ENCODE measurements at places on chromosomes 6 and 20.
A peak's percentile ranks its signal among the peaks of the same experiment; 100 is the strongest.

DNA sequence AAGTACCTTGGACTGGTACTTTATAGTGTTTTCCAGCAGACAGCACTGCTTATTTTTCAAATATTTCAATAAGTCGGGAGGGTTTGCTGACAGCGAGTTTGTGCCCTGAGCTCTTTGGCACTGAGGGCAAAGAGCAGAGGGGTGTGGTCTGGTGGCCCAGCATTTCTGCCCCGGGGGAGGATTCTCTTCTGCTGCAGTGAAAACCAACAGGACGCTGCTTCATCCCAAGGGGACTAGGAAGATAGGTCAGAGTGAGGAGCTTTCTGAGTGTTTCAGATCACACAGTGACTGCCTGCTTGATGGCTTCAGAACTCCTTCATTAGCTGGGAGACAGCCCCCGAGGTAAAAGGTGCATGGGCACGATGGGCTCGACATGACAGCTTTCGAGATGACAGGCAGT lies 8.6 kb downstream of the ULBP2 start:
- DNase-seq = no peak

GRCh38 chr20:34385464-34385863 lies 22.4 kb downstream of the ITCH start:
- DNase-seq = no peak

DNA sequence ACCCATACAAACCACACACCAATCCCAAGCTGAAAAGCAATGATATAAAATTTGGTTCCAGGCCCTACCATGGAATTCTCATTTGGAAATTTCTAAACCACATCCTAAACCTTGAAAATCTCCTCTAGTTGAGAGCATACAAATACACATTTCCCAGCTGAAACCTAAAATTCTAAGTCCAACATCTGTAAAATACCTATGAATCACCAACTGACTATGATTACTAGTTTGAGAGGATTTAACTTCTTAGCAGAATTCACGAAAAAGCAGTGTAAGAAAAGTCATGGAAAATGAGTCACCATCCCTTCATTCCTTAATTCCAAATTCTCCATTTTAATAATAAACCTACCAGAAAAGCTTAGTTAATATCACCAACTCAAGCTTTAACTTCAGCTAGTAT lies 15.4 kb downstream of the RANBP9 start:
- DNase-seq = peak; percentile 6

- DNase-seq = no peak
These were observed 43.5 kb downstream of the TTI1 start for GRCh38 chr20:37989601-37990295.

- DNase-seq = no peak
These were observed 43.8 kb downstream of the ISM1 start for GRCh38 chr20:13264907-13265306.

DNA sequence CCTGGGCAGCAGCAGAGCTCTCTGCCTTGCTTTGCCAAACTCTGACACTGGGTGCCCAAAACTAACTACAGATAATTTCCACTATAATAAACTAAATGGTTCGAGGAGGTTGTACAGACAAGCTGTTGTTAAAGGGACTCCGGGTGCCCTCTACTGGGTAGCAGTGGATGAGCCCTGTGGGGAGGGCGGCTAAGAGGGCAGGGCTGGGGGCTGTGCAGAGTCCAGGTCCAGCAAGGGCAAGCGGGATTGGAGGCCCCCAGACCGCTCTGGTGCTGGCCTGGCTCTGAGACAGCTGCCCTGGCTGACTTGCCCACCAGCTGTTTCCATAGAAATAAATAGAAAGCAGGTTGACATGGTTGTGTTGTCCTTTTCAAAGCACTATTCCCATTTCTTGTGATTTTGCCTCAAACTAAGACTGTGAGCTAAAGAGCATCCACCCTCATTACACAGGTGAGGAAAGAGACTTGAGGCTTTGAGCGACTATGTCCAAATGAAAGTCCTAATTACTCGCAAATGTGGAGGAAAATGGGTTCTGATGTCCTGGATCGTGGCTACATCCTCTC lies 167.6 kb upstream of the CST7 start:
- DNase-seq = peak; percentile 46

- DNase-seq = peak; percentile 25
These were observed 26.7 kb downstream of the GPX6 start for GRCh38 chr6:28488916-28489365.

- no peak for DNase-seq
These were observed 8.5 kb upstream of the RAET1E start for GRCh38 chr6:149906405-149906804.

GRCh38 chr20:5751856-5752255 lies 1.7 kb downstream of the SHLD1 start:
- no peak for DNase-seq

DNA sequence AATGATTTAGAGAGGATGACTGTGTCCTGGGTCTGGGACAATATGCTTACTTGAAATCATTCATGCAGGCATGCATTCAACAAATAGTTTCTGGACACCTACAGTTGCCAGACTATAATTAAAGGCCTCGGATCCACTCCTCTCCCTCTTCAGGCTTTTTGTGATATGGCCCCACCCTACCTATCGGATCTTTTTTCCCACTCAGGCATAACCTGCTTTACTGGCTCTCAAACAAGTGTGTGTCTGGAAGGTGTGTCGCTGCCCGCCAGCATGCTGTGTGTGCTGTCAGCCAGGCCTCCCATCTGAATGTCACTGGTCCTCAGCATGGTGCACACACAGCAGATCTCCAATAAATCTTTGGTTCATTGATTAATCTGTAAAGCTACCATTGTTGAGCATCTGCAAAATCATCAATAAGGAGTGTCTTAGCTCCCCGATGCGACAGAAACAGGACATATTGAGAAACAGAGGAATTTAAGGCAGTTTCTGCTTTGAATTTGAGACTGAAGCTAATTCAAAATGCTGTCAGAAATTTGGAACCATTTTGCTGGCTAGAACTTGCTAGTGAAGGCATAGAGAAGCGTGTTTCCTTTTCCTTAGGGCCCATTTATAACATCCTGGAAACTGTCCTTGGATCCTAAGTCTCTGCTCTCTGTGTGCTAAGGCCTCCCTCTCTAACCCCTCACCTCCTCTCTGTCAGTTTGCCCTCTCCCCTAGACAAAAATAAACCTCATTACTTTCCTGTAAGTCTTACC lies 23.5 kb upstream of the CCN6 start:
- DNase-seq = no peak

GRCh38 chr6:2230659-2231277 lies 14.6 kb downstream of the GMDS start:
- DNase-seq = no peak

DNA sequence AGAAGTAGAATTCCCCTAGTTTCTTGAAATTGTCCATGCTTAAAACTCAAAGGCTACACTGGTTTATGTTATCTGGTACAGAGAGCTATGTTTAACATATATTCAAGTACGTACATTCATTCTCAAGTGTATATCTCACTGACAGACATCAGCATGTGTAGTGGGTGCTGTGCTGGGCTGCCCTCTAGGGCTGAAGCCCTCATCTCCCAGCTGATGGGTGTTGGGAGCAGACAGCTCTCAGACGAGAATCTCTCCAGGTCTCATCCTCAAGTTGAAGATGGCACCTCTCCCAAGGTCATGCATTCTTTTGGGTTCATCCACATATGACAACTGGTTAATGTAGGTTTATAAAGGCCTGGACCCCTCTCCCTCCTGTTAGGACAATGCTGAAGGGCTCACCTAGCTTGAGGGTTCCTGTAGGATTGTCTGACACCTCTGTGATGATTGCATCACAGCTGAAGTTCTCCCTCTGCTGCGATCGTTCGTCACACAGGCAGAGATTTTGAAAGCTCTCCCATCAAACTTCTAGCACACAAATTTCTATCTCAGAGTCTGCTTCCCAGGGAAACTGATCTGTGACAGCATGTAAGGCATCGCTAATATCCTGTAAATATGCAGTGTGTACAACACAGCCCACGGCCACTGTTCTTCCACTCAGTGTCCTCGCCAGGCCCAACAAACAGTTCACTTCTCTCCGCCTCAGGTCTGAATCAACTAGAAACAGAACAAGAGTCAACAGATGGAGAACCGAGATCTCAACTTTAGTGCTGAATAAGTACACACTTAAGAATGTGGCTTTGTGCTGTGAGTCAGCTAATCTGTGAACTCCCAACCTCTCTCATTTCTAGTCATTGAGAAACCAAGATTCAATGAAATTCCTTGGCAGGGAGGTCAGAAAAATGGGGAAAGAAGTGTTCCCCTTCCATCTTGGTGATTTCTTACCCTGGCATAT lies 43.2 kb downstream of the PREP start:
- peak; percentile 82 for DNase-seq

DNA sequence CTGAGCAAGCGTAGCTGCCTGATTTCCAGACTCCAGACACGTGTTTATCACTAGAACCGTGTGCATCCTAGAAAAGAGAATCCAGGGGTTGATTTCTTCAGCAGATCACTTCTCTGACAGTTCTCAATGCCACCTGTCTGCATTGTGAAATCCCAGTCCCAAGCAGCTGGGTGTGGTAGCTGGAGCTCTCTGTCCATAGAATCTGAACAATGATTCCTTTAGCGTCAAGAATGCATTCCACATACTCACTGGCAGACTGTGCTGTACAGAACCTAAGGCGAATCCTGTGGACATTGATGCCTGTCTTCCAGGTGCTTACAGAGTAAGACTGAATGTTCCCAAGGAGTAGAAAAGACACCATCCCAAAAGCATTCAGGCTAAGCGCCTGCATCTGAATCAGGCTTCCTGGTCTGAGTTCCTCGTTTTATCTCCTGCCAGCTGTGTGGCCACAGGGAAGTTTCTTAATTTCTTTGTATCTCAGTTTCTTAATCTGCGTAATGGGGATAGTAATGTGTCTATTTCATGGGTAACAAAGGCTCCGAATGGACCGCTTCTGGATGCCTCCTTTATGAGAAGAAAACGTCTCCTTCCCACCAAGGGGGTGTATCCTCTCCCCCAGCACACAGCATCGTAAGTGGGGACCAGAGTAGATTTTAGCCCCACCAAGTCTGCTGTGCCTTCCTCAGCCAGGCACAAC lies 10.4 kb upstream of the TRAF3IP2 start:
- no peak for DNase-seq

GRCh38 chr6:167056370-167056769 lies 57.2 kb downstream of the CEP43 start:
- DNase-seq = peak; percentile 7

DNA sequence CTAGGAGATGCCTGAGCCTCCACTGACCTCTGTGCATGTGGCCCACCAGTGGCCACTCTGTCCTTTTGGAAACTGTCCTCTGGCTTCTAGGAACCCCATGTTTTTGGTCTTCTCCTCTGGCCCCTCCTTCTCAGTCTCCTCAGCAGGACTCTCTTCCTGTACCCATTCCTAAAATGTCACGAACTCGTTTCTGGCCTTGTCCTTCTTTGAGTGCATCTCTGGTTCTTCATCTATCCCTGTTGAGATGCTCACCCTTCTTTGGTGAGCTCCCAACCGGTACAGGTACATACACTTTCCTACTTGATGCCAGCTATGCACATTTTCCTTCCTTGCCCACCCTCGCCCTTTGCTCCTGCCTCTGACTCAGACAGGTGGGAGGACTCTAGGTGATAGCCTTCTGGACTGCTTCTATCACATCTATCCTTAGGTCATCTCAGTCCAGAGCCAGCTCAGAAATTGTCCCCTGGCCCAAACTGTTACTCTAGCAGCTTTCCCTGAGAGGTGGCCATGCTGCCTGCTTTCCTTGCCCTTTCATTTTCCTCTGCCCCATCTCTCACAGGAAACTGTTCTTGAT lies 14.8 kb upstream of the NNAT start:
- DNase-seq = no peak

DNA sequence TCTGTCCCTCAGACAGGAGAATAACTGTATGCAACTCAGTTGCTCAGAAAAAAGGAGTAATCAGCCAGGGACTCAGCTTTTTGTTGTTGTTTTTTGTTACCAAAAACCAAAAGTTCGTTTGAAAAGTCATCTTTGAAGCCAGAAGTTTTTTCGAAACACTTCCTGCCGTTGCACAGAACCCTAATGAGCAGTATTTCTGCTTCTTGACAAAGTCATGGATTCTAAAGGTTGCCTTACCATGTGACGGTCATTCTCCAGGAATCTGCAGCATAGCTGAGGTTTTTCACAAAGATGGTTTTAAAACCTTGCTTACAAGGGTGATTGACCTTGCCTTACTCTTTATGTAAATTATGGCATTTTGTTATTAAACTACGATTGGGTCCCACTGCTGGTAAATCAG lies 1.9 kb downstream of the RAB32 start:
- peak; percentile 58 for DNase-seq

- DNase-seq = peak; percentile 68
These were observed 17.8 kb upstream of the HMGN4 start for GRCh38 chr6:26520237-26520849.

DNA sequence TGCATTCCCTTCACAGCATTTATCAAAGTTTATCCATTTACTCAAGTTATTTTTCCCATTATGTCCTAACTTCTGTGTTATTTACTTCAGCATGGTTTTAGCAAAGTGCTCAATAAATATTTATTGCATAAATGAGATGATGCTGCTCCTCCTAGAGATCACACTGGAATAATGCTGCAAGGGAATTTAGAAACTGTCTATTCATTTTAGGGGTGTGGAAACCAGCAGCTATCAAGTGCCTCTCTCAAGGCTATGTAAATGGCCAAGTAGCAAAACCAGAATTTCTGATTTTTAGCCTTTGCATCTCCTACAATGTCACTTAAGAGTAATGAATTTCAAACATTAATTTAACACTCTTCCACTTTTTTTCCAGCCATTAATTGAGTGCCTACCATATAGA lies 316.2 kb downstream of the COL12A1 start:
- no peak for DNase-seq

GRCh38 chr6:125957845-125958244 lies 1.3 kb downstream of the HINT3 start:
- peak; percentile 47 for DNase-seq

- no peak for DNase-seq
These were observed 153.0 kb upstream of the PTPN1 start for GRCh38 chr20:50356962-50357782.

GRCh38 chr6:99347804-99348203 lies 1.7 kb downstream of the FAXC start:
- DNase-seq = no peak

GRCh38 chr6:31005249-31006020 lies 4.8 kb upstream of the MUC22 start:
- DNase-seq = no peak

- DNase-seq = peak; percentile 90
These were observed at the start of gene C6orf118 for GRCh38 chr6:165308926-165309731. Gene C6orf118, minus strand, starts transcription at chr6:165309605. Its CDS starts 19 bp downstream, at chr6:165309586.
